Stimulated activated CD4-positive, alpha-beta T cell treated with anti-CD3 and anti-CD28 coated beads, Interleukin-1b, Interleukin-23, amount 100 ng/mL, for 24 hours (primary cell): ENCODE measurements at places on chromosomes 11 and 22.

GRCh38 chr22:48173061-48173772 lies 1410.8 kb downstream of the TBC1D22A start:
- DNase-seq = no peak

GRCh38 chr11:103928040-103928801 lies 108.2 kb upstream of the DDI1 start:
- no peak for DNase-seq

DNA sequence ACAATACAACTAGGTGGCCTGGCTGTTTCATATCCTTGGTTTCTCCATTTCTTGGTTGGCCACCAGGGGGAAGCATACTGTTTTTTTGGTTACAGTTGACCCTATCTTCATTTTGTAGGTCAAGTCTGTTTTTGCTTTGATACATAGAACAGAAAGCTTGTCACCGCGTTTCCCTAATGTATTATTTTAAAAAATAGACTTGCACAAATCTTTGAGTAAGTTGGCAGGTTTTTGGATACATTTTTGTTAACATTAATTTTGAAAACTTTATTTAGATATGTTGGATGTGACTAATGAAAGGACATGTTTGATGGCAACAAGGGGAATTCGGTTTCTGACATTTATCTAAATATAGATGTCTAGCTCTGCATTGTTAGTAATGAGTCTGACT lies 3.0 kb downstream of the NCR3LG1 start:
- DNase-seq = peak; percentile 49

DNA sequence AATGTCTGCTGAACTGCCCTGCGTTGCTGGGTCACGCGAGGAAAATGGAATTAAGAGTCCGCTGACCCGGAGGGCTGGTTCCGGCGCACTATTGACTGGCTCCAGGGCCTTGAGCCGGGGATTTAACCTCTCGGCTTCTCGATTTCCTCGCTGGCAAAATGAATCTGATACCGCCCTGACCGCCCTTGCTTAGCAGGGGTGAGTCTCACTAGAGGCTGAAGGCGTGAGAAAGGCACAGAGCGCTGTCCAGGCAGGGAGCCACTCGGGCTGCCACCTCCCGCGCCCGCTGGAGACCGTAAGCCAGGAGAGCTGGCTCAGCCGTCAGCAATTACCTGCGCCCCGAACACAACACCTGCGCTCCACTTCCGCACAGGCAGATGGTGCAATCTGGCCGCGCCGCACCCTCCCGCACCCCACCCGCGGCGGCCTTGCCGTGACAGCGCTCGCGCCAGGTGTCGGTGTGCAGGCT lies 65.6 kb downstream of the BUD13 start:
- DNase-seq = no peak

DNA sequence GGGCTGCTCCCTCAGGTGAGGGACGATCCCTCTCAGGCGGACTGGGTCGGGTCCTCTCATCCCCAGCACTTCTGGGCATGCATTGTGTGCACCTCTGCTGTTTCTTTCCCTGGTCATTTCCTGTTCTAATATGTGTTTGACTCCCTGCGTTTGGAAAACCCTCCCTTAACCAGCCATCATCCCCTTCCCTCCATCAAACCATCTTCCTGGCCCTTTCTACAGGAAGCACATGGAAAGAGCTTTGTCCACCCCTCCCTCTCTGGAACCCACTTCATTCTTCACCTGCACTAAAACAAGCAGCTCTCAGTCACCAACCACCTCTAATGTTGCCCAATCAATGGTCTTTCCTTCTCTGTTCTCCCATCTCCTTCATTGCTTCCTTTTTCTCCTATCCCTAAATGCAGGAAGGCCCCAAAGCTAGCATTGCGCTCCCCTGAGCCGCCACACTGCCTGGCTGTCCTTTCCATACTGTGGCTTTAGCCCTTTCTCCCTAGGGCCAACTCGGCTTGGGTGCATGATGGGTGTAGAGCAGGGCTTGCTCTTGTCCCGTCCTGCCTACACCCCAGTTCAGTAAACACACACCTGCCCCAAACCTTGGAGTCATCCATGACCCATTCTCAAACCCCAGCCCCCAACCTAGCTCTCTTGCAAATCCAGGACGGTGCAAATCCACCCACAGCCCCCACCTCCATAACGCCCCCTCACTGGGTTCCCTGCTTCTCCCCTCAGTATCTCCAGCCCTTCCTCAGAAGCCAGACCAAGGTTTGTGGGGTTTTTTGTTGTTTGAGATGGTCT lies 5.4 kb upstream of the GAS2L1 start:
- no peak for DNase-seq

DNA sequence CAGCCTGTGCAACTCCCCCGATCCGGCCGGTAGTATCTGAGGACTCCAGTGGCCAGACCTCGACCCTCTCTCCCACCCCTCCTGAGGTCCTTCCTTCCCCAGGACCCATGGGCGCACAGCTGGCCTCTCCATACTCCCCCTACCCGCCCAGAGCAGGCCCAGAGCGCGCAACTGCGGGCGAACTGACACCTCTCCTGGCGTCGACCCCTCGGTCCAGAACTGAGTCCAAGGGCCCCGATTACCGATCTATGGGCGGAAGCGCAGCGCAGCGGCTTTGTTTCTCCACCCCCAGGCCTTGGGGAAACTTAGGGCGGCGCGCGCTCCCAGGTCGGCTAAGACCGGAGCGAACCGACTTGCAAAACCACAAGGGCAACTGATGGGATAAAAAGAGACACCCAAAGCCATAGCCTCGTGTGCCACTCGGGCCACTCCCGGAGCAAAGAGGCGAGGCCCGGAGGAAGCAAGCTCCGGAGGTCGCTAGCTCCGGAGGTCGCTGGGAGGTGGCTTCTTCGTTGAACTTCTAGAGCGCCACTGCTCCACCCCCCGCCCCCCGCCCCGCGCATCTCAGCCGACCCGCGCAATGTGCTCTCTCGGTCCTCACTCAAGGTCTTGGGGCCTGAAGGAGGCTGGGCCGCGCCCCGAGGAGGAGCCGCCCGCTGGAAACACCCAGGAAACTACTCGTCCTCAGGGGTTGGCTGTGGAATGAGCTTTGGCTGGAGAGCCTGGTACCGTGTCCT lies 9.8 kb upstream of the ALX4 start:
- no peak for DNase-seq

GRCh38 chr11:106101819-106102218 lies 24.4 kb downstream of the AASDHPPT start:
- no peak for DNase-seq

DNA sequence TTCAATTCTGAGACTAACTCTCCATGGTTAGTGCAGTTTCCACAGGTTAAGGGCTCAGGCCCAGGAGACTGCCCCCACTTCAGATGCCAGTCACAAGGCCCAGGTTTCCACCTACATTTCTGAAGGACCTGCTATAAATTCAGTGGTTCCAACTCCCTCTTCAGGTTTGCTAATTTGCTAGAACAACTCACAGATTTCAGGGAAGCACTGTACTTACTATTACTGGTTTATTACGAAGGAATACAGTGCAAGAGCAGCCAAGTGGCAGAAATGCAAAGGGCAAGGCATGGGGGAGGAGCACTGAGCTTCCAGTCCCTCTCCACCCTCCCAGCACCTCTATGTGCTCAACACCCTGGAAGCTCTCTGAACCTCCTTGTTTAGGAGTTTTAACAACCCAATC lies 39.3 kb upstream of the SPON1 start:
- DNase-seq = no peak

DNA sequence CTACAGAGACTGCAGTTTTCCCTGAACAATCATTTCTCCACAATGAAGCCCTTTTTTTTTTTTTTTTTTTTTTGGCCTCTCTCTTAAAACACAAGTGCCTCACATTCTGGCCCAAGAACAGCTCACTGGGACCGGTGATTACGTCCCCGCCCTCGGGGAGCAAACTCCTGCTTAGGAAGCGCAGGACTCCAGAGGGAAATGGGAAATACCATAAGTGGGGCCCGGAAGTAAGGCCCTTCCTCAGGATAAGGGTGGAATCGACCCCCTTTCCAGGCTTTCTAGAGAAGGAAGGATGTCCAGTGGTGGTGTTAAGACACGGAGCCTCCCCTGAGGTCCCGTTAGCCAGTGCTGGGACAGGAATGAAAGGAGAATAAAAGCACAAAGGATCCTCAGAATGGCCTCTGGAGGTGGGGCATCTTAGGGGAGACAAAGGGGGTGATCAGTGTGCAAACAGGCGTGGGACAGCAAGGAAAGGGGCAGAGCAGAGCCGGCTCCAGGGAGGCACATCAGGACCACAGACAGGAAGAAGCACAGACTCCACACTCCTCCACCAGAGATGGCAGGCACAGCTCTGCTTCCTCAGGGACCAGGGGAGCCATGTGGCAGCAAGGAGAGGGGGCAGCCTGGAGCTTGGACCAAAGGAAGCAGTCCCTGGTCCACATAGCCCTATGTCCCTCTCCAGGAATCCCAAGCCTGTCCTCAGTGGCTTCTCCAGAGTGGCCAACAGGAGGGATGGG lies 61.3 kb downstream of the CHST1 start:
- DNase-seq = no peak

DNA sequence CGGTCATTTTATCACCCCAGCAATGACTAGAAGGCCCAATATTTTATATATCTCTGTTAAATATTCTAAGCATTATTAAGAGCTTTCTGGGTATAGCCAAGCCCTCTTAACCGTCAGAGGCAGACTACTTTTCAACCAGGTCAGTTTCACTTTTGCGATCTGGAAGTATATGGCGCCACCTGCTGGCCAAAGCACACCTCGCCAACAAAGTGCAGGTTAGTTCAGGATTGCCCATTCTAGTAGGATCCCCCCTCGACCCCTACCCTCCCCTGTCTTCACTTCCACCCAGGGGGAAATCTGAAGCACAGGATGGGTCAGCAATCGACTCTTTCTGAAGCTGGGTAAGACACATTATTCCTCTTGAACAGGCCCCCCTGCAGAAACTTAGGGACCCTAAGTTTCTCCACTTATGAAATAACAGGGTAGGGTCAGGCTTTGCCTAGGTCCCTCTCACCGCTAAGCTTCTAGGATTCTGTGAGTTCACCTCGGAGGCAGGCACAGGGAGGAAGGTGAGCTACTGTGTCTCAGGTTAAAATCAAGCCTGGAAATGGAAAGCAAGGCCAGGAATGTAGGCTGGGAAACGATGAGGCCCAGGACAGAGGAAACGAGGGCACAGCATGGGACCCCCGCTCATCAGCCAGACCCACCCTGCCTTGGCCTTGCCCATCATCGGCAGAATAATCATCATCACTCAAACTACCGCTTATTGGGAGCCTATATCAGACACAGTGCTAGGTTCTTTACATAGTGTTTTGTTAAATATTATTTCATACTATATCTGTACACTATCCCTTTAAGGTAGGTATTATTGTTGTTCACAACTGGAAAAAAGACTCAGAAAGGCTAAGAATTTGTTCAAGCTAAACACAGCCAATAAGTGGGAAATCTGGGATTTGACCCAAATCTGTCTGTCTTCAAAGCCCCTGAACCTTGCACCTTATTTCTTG lies 35.6 kb downstream of the KCNJ1 start:
- peak; percentile 91 for DNase-seq

- no peak for DNase-seq
These were observed 17.8 kb downstream of the CD59 start for GRCh38 chr11:33718440-33718839.

DNA sequence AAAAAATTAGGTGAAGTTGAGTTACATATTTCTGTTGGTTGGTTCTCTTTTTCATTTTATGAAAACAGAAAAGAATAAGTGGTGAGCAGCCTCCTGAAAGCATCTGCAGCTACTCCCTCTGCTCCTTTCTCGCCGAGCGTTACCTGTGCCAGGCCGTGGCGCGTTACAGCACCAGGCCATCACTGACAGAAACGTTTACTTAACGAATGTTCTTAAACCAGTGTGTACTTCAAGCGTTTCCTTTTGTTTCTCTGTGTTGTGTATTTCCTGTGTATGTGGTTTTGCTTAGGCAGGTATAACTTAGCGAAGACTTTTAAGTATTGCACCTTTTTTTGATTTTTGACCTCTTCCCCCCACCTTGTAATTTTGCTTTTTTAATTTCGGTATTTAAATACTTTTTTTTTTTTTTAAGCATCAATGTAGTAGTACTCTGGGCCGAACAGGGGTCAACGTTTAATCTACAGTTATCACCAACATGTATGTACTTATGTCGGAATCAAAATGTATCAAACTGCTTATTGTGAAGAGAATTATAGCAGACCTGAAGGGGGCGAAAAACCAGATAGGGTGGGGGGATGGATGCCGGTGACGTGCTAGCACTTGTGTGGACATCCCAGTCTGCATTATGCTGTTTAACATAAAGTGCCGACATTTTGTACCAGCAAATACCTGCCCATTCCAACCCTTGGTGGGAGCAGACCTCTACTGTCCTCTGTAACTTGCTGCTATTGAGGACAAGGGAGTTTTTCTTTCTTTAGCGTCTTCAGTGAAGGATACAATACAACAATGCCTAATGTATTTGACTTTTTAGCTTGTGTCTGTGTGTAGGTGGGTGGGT lies 21.6 kb upstream of the ADSL start:
- DNase-seq = no peak

DNA sequence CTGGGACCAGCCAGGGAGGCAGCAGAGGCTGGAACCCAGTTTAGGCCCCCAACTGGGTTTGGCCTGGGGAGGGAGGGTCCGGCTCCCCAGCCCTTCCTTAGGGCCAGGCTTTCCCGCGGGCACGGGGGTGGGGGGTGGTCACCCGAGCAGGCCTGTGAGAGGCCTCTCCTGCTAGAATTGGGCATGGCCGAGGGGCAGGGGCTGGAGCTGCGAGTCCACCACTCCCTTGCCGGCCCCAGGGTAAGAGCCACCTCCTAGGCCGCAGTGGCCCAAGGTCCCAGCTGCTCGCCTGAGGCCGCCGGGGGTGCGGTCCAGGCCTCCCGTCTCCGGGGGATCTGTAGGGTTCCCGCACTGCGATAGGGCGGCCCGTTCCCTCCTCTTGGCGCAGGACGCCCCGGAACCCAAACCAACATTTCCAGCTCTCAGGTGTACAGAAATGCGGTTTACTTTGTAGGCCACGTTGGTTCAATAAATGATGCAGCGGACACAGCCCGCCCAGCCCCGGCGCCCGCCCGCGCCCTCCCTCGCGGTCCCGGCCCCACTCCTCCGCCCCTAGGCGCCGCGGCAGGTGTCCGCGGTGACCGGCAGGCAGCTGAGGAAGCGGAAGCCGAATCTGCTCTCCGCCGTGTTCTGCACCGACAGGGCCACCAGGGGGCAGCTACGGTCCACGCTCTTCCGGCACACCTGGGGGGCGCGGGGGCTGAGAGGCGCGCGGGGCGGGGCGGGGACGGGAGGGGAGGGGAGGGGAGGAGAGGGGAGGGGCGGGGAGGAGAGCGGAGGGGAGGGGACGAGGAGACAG lies 5.9 kb downstream of the LMNTD2 start:
- DNase-seq = no peak

DNA sequence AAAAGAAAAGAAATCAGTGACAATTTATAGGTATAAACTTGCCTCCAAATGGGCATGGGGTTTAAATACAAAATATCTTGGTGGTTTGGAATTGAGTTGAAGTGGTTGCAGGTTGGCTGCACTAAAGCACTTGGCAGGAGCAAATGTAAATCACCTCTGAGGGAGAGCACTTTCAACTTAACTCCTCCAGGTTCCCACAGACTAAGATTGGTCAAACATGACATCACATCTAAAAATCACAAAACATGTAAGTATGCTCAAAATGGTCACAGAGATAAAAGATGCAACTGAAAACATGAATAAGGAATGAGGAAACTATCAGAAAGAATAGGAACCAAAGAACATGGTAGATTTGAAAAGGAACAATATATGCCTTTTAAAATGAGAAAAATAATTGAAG lies 12.3 kb upstream of the SHANK3 start:
- DNase-seq = no peak

- no peak for DNase-seq
These were observed 17.9 kb upstream of the B4GALNT4 start for GRCh38 chr11:351411-351810.
